Activated T-cell treated with anti-CD3 and anti-CD28 coated beads, Interleukin-2, amount 50 U/mL, for 72 hours (primary cell): ENCODE measurements at places on chromosomes 5 and 9. TPM values are rescaled to one million over a fixed set of nuclear protein-coding genes. Genes with fewer than 3 reads are reported as not detected.

DNA sequence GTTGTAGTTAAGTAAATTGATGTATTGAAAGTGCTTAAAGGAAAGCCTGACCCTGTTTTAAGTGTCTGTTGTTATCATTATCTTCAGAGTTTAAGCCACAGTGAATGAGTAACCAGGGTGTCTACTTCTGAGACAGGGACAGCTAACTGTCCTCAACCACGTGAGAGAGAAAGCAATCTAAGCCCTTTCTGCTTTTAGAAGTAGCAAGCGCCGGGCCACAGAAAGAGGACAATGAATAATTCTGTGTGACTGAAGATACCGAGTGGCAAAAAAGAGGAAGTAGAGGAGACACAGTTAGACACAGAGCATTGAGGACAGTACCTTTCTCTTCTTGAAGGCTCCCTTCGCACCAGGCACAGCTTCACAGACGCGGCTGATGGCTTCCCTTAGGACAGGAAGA, 86.3 kb downstream of the S1PR3 start:
- no peak overlapping the region for H3K4me3 ChIP-seq
- no peak overlapping the region for H3K27ac ChIP-seq
- H3K36me3 ChIP-seq: no peaks in the 10 kb centered on the region
- H3K4me1 ChIP-seq: peaks cover 4% of the 10 kb centered on the region
- peaks cover 42% of the 10 kb centered on the region for H3K27me3 ChIP-seq

- peaks cover 47% of the 10 kb centered on the region for H3K36me3 ChIP-seq
- H3K27me3 ChIP-seq: no peaks in the 10 kb centered on the region
- H3K4me1 ChIP-seq: peaks cover 11% of the 10 kb centered on the region
- no peak for DNase-seq
Observed at GRCh38 chr5:98880598-98880997, 48.2 kb downstream of the CHD1 start.

- H3K4me3 ChIP-seq: no peak overlapping the region
- H3K36me3 ChIP-seq: no peaks in the 10 kb centered on the region
- no peak overlapping the region for H3K27ac ChIP-seq
- H3K27me3 ChIP-seq: peaks cover 49% of the 10 kb centered on the region
Observed at GRCh38 chr5:73325546-73325945, 123.0 kb downstream of the FOXD1 start.

DNA sequence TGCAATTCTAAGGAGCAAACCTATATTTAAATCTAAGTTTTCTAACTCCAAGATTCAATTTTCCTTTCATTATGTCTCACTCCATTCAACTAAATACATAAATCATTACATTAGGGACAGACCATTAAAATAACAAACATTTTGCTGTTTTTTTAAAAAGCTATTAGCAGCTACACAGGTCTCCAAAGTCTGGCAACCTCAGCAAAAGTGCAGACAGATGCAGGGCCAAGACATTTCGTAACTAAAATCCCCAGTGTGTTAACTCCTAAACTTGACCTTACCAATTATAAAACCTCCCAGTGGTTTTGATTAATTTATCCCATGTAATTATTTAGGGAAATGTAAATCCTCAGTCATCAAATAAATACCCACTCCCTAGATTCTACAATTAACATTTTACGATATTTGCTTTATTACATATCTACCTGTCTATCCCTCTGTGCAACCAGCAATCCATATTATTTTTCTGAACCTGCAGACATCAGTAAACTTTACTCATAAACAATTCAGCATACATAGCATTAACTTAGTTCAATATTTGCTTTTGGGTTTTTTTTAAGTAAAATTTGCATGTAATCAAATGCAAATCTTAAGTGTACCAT, 64.7 kb downstream of the RGS7BP start:
- no peak for DNase-seq
- H3K27ac ChIP-seq: no peak overlapping the region
- H3K4me3 ChIP-seq: no peak overlapping the region
- H3K4me1 ChIP-seq: no peaks in the 10 kb centered on the region

C9orf78 gene
- 44.6 TPM for total RNA-seq
